ENCODE measurements at places on chromosomes 5 and 9. TPM values are rescaled to one million over a fixed set of nuclear protein-coding genes. Genes with fewer than 3 reads are reported as not detected.

The TRIP13 gene
- 1.0 TPM for total RNA-seq

The ZNG1A gene
- 9.8 TPM for total RNA-seq

- no peak for DNase-seq
These were observed 10.3 kb downstream of the IPPK start for GRCh38 chr9:92659601-92660000.

- no peak for DNase-seq
These were observed 552.0 kb upstream of the CLINT1 start for GRCh38 chr5:158410976-158411375.

Data from left lobe of liver (tissue), 2 donors.